ENCODE measurements at places on chromosomes 16 and 17.
A peak's percentile ranks its signal among the peaks of the same experiment; 100 is the strongest.

- peak; percentile 94 for DNase-seq
These were observed 12.0 kb downstream of the PGS1 start for GRCh38 chr17:78390241-78391050.

DNA sequence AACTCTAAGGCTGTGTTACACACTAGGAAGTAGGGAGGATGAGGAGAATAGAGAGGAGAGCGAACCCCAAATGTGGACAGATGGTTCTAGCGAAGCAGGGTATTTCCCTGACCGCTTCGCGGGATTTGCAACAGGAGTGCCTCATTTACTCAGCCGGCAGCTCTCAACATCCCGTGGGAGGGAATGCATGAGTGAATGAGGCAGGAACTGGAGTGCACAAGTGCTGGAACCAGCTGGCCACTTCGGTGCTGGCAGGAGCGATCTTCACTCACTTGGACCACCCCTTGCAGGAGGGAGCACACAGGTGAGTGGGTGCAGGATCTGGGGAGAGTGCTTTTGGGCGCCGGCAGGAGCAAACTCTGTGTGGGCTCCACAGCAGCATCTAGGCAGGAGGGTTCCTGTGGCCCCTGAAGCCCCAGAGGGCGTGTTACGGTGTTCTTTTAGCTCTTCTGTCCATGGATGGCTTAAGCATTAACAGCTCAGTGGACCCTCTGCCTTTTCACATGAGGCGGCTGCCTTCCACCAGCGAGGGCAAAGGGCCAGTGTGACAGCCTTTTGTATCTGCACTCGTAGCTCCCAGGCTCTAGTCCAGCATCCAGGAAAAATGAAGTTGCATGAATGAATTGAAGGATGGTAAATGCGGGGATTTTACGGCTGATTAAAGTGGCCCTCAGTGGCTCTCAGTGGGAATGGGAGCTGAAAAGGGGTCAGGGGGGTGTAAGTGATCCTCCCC lies 17.4 kb upstream of the ZNHIT3 start:
- DNase-seq = peak; percentile 9

DNA sequence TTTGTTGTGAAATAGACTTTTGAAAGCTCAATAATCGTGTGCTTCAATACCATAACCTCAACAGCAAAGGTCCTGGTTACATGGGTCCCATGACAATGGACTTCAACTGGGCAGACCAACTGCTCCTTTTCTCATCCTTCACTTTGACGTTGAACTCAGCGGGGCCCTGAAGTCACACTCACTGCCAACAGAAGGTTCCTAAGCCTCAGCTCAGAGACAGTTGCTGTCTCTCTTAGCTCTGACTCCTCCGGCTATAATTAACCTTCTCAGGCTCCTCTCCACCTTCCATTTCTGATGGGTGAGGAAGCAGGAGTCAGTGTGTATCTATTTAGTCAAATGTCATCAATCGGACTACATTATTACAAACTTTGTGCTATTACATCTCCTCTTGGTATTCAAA lies 23.8 kb downstream of the MPP3 start:
- DNase-seq = no peak

GRCh38 chr16:9407206-9407758 lies 315.8 kb downstream of the HAPSTR1 start:
- DNase-seq = peak; percentile 16

DNA sequence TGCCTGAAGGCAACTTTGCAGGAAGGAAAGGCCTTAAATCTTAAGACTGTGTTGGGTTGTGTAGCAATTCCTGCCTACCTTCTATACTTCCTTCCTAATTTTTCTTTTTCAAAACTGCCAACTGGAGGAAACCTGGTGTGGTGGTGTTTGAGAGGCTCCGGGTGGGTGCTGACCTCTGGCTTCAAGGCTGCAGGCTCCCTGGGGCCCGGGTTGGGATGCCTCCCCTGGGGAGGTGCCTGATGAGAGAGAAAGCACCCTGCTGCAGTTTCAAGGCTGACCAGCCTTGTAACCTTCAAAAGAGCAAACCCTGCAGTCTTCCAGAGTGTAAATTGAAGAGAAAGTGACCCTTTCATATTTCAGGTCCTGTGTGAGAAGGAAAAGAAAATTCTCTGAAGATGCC lies 55.9 kb downstream of the MSI2 start:
- DNase-seq = no peak

- DNase-seq = no peak
These were observed 74.6 kb downstream of the KSR1 start for GRCh38 chr17:27530764-27531391.

DNA sequence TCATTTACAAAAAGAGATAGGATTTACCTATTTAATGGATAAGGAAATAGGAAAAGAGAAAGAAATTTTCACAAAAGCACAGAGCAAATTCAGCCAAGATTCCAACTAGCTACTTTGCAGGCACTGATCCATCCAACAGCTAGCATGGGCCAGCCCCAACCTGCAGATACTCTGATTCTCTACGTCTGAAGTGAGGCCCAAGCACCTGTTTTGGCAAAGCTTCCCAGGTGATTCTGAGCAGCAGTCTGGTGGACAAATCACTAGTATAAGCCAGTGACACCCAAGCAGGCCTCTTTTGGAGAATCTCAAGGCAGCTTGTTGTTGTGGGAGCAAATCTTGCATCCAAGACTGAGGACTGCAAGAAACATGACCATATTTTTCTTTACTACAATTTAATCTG lies 20.9 kb upstream of the CALB2 start:
- no peak for DNase-seq

GRCh38 chr16:72878301-72879269 lies 169.3 kb downstream of the ZFHX3 start:
- DNase-seq = no peak
